ENCODE measurements at places on chromosomes 6 and 20. TPM values are rescaled to one million over a fixed set of nuclear protein-coding genes. Genes with fewer than 3 reads are reported as not detected.
A peak's percentile ranks its signal among the peaks of the same experiment; 100 is the strongest.

- H3K36me3 ChIP-seq = peaks cover 9% of the 10 kb centered on the region
- peaks cover 23% of the 10 kb centered on the region for H3K4me1 ChIP-seq
- H3K27me3 ChIP-seq = no peaks in the 10 kb centered on the region
- H3K4me3 ChIP-seq = no peak overlapping the region
Measured at GRCh38 chr20:34583544-34583943, 25.0 kb downstream of the MAP1LC3A start.

GRCh38 chr20:61531553-61532345, 279.7 kb downstream of the CDH4 start:
- H3K27ac ChIP-seq = no peak overlapping the region
- H3K4me1 ChIP-seq = no peaks in the 10 kb centered on the region
- no peaks in the 10 kb centered on the region for H3K36me3 ChIP-seq
- no peak overlapping the region for H3K4me3 ChIP-seq
- DNase-seq = no peak

DNA sequence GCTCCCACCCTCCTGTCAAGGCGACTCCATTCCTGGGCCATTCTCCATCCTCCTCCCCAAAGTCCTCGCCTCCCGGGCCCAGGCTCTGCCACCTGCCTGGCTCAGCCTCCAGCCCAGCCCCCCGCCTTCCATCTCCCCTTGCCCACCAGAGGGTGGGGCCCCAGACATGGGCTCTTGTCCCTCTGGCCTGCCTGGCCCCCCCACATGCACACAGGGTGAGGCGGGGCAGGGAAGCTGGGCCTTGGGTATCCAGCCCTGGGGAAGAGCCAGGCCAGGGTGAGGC, 95.2 kb downstream of the YTHDF1 start:
- no peaks in the 10 kb centered on the region for H3K4me1 ChIP-seq
- H3K4me3 ChIP-seq = no peak overlapping the region
- no peaks in the 10 kb centered on the region for H3K36me3 ChIP-seq
- H3K27me3 ChIP-seq = peaks cover 22% of the 10 kb centered on the region
- no peak for DNase-seq

DNA sequence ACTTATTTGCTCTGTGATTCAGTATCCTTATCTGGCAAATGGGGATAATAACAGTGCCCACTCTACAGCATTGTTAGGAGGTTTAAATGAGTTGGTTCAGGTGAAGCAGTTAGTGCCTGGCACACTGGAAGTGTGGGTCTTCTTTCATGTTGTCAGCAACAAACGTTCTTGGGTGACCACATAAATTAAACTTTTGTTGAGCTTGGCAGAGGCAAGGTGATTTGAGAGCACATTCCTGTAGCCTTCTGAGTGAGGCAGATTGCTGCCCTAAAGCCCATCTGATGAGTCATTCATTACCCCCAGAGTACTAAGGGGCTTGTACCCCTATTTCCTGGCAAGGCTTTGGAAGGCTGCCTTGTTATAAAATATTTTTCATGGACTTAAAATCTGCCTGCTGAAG, 25.8 kb downstream of the SEC23B start:
- H3K27ac ChIP-seq = no peak overlapping the region
- no peaks in the 10 kb centered on the region for H3K4me1 ChIP-seq
- no peak overlapping the region for H3K4me3 ChIP-seq
- peaks cover 64% of the 10 kb centered on the region for H3K36me3 ChIP-seq
- H3K27me3 ChIP-seq = no peaks in the 10 kb centered on the region

DNA sequence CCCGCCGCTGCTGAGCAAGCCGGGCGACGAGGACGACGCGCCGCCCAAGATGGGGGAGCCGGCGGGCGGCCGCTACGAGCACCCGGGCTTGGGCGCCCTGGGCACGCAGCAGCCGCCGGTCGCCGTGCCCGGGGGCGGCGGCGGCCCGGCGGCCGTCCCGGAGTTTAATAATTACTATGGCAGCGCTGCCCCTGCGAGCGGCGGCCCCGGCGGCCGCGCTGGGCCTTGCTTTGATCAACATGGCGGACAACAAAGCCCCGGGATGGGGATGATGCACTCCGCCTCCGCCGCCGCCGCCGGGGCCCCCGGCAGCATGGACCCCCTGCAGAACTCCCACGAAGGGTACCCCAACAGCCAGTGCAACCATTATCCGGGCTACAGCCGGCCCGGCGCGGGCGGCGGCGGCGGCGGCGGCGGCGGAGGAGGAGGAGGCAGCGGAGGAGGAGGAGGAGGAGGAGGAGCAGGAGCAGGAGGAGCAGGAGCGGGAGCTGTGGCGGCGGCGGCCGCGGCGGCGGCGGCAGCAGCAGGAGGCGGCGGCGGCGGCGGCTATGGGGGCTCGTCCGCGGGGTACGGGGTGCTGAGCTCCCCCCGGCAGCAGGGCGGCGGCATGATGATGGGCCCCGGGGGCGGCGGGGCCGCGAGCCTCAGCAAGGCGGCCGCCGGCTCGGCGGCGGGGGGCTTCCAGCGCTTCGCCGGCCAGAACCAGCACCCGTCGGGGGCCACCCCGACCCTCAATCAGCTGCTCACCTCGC, 1.5 kb downstream of the ARID1B start:
- H3K36me3 ChIP-seq = peaks cover 11% of the 10 kb centered on the region
- H3K27me3 ChIP-seq = no peaks in the 10 kb centered on the region
- peak overlapping the region; percentile 91 for H3K27ac ChIP-seq
- H3K4me3 ChIP-seq = peak overlapping the region; percentile 77
- peak; percentile 60 for DNase-seq

GRCh38 chr20:62281161-62281933, 21.4 kb upstream of the ADRM1 start:
- no peak for DNase-seq
- peaks cover 8% of the 10 kb centered on the region for H3K36me3 ChIP-seq
- H3K4me1 ChIP-seq = no peaks in the 10 kb centered on the region
- H3K27me3 ChIP-seq = no peaks in the 10 kb centered on the region
- no peak overlapping the region for H3K27ac ChIP-seq
- no peak overlapping the region for H3K4me3 ChIP-seq

DNA sequence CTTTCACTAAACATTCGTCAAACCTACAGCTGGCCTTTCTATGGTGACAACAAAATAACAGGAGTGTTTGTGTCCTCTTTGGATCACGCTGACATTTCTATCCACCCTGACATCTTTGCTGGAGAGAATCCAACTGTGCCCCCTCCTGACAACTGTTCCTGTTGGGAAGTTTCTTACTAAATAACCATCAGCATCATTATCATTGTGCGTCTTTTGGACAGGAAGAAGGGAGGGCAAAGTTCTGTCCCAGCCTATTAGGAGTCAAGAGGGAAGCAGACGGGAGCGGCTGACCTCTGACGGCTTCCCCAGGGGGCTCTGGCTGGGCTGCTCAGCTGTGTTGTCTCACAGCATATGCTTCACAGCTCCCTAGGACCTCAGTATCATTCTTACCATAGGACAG, 195.9 kb upstream of the SULF2 start:
- no peak overlapping the region for H3K4me3 ChIP-seq
- H3K36me3 ChIP-seq = no peaks in the 10 kb centered on the region
- H3K4me1 ChIP-seq = peaks cover 13% of the 10 kb centered on the region
- H3K27me3 ChIP-seq = peaks cover 15% of the 10 kb centered on the region

GRCh38 chr20:3758566-3758965, 9.0 kb downstream of the ADISSP start:
- H3K36me3 ChIP-seq = peaks cover 12% of the 10 kb centered on the region
- H3K4me1 ChIP-seq = no peaks in the 10 kb centered on the region
- no peak overlapping the region for H3K27ac ChIP-seq
- H3K27me3 ChIP-seq = no peaks in the 10 kb centered on the region
- H3K4me3 ChIP-seq = no peak overlapping the region

DNA sequence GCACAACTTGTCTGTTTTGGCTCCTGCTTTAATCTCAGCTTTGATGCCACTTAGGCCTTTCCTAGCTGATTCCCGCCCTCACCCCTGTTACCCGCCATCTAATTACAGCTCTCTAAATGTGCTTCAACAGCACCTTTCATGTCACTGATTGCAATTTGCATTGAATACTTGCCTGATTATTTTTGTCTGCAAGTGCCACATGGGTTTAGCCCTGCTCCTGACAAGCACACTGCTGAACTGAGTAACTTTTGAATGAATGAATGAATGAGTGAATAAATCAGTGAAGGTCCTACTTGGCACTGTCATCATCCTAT, 591 bp upstream of the DCBLD1 start:
- H3K27me3 ChIP-seq = peaks cover 41% of the 10 kb centered on the region
- H3K4me3 ChIP-seq = peak overlapping the region; percentile 75
- peak; percentile 4 for DNase-seq

DNA sequence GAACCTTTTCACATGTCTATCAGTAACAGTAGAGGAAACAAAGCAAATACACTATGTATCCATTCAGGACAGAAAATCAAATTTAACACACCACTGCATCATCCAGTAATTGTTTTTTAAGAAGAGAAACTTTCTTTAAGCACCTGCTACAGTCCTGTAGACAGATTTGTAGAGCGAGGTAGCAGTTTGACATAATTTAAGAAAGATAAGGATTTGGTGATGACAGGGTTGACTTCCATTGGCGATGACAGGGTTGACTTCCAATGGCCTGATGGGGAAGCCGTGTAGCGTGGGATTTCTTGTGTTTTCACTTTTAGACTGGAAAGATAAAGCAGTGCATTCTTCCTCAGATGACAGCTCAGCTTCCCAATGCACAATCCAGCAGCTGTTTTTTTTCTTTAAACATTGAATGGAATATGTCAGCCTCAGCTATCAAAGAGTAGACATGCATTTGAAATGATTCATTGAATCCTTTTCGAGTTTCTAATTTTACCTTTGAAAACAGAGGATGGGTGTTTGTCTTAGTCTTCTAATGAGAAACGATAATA, 68.5 kb downstream of the ECT2L start:
- DNase-seq = no peak
- no peak overlapping the region for H3K4me3 ChIP-seq
- no peaks in the 10 kb centered on the region for H3K4me1 ChIP-seq

GRCh38 chr20:49276961-49277785, 684 bp downstream of the ZNFX1 start:
- H3K27ac ChIP-seq = peak overlapping the region; percentile 100
- H3K36me3 ChIP-seq = peaks cover 71% of the 10 kb centered on the region
- peak overlapping the region; percentile 100 for H3K4me3 ChIP-seq
- H3K27me3 ChIP-seq = peaks cover 2% of the 10 kb centered on the region
- peaks cover 41% of the 10 kb centered on the region for H3K4me1 ChIP-seq
- peak; percentile 86 for DNase-seq

- no peak overlapping the region for H3K27ac ChIP-seq
- no peaks in the 10 kb centered on the region for H3K4me1 ChIP-seq
- no peak for DNase-seq
- H3K27me3 ChIP-seq = no peaks in the 10 kb centered on the region
- no peak overlapping the region for H3K4me3 ChIP-seq
Measured at GRCh38 chr20:19406381-19406780, 193.9 kb downstream of the SLC24A3 start.

- no peaks in the 10 kb centered on the region for H3K27me3 ChIP-seq
- H3K36me3 ChIP-seq = no peaks in the 10 kb centered on the region
- DNase-seq = no peak
- no peak overlapping the region for H3K27ac ChIP-seq
- H3K4me3 ChIP-seq = no peak overlapping the region
- H3K4me1 ChIP-seq = peaks cover 74% of the 10 kb centered on the region
Measured at GRCh38 chr6:42400061-42400760, 51.5 kb downstream of the TRERF1 start.

DNA sequence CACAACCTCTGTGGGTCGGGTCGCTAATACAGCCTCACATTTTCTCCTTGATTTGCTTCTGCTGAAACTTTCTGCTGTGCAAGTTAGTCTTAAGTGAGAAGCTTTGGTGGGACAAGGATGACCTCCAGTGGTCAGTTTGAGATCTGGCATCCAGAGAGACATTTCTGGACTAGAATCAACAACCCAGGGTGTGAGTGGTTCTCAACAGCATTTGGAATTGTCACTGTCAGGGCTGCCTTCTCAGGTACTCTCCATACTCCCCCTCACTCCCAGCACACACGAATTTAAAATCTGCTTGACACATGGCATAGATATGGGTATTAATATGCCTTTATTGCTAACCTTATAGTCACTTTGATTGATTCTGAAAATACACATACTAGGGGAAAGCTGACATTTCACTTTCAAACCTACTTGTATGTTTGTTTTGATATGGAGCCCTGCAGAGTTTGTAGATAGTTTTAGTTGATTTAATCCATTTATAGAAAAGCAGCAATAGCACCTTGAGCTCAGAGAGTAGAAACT, 13.2 kb downstream of the OTOR start:
- peak; percentile 56 for DNase-seq
- no peaks in the 10 kb centered on the region for H3K4me1 ChIP-seq
- no peaks in the 10 kb centered on the region for H3K36me3 ChIP-seq
- no peak overlapping the region for H3K27ac ChIP-seq
- peaks cover 8% of the 10 kb centered on the region for H3K27me3 ChIP-seq

GRCh38 chr6:80254716-80255115, 148.2 kb downstream of the BCKDHB start:
- H3K27me3 ChIP-seq = no peaks in the 10 kb centered on the region
- DNase-seq = no peak
- no peak overlapping the region for H3K27ac ChIP-seq
- no peak overlapping the region for H3K4me3 ChIP-seq
- no peaks in the 10 kb centered on the region for H3K36me3 ChIP-seq

The MLIP gene
- not detected for total RNA-seq

The KCNQ2 gene
- total RNA-seq = not detected

The GMPR gene
- 0.65 TPM for total RNA-seq

The FKBP1C gene
- total RNA-seq = 1.5 TPM

The SEL1L2 gene
- total RNA-seq = not detected

The MLN gene
- total RNA-seq = not detected

The RAB44 gene
- total RNA-seq = 0.07 TPM

Measured in activated CD8-positive, alpha-beta T cell treated with anti-CD3 and anti-CD28 coated beads for 36 hours (primary cell).